ENCODE measurements at places on chromosomes 6 and 20. TPM values are rescaled to one million over a fixed set of nuclear protein-coding genes. Genes with fewer than 3 reads are reported as not detected.

ERGIC3 gene
- 536 TPM for total RNA-seq

VSX1 gene
- not detected for total RNA-seq

RSPO4 gene
- not detected for total RNA-seq

TAGAP gene
- not detected for total RNA-seq

Data from smooth muscle cell of bladder (primary cell).